Caudate nucleus (tissue), 63 donors: ENCODE measurements at places on chromosomes 5 and 9.
A peak's percentile ranks its signal among the peaks of the same experiment; 100 is the strongest.

DNA sequence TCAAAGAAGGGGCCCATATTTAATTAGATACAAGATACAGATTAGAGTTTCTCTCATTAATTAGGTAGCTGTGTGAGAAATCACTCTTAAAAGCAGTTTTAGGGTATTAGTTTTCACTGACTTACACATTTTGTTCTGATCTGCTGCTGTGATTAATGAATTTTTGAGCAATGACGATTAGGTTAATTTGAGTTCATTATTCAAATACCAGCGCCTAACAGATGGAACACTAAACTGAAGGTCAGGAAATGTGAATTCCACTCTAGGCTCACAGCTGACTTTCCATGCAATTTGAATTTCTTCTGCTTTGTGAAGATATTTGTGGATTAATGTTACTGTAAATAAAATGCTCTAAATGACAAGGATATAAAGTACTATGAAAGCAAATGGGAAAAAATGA is 380.6 kb downstream of the ADGRV1 start:
- DNase-seq = no peak

DNA sequence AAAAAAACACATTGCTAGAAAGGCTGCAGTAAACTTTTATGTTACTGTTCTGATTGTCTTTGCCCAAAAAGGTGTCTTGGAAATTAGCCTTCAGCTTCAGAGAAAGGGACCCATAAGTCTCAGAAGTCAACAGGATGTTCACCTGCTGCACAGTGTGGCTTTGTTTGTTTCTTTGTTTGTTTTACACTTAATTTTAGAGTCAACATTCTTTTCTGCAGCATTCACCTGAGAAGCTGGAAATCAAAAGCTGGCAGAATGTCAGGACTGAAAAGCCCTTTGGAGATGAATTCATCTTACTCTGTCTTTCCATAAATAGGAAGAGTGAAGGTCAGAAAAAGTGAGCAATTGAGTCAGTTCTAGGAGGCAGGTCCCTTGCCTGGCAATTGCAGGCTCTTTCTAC is 170.0 kb downstream of the PAPPA start:
- DNase-seq = no peak

- no peak for DNase-seq
These were observed 436.7 kb upstream of the CDH9 start for GRCh38 chr5:27475063-27475462.

- DNase-seq = peak; percentile 48
These were observed 483 bp downstream of the G3BP1 start for GRCh38 chr5:151772029-151772845.

GRCh38 chr9:129823542-129823934 is 398 bp downstream of the TOR1A start:
- DNase-seq = no peak

DNA sequence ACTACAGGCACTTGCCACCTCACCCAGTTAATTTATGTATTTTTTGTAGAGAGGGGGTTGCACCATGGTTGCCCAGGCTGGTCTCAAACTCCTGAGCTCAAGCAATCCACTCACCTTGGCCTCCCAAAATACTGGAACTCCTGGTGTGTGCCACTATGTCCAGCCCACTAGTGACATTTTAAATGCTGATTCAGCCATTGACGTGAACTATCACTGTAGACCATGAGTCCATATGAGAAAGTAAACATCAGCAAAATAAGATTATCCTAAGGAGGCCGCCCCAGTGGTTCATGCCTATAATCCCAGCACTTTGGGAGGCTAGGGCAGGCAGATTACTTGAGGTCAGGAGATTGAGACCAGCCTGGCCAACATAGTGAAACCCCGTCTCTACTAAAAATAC is 488.1 kb upstream of the EDIL3 start:
- no peak for DNase-seq

GRCh38 chr9:136947028-136947891 is 2.2 kb downstream of the C8G start:
- no peak for DNase-seq

DNA sequence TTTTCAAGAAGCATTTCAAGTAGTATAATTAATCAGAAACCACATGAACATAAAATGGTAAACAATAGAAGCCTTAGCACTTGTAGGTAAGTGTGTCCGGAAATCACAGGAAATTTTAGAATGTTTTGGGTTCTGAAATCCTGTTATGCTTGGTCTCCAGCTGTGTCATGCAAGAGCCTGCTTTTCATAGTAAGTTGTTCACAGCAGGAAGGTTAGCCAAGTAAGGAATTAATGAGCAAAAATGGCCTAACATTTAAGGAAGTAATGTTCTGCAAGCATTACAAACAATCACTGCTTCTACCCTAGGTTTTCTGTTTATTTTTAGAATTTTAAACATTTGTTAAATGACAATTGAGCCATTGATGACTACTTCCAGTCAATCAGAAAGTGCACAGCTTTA is 669.5 kb downstream of the SLCO4C1 start:
- no peak for DNase-seq

DNA sequence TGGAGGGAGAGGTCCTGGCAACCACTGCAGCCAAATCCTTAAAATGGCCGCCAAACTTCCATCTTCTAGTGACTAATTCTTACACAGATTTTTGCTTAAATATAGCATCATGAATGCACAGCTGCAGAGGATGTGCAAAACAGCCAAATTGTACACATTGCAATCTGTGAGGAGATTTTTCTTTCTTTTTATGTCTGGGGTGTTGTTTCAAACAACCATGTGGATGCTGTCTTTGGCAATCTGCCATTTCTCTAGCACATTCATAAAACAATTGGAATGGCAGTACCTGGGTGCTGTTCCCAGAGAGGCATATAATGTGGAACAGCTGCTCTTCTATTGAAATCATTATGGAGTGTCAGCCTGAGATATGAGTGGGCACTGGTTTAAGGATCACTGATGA is 1082.9 kb upstream of the SEMA6A start:
- DNase-seq = no peak

- no peak for DNase-seq
These were observed 154.8 kb downstream of the ADAMTS6 start for GRCh38 chr5:65326922-65327321.

GRCh38 chr9:1386420-1386819 is 336.3 kb downstream of the DMRT2 start:
- no peak for DNase-seq

DNA sequence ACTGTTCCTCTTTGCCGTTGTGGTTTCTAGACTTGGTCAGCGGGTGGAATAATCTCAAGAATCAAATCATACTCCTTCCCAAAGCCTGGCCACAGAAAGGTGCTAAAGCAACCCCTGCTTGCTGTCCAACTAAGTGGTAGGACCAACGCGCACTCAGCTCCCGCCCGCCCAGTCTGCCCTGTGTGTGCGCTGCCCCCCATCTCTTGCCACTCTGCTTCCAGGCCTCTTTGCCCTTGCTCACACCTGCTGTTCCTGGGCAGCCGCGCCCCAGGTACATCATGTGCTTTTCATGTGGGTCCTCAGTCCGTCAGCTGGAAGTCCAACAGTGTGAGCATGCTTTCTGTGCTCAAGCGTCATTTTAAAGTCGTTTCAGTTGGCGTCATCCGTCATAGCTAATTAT is 65.5 kb downstream of the SYK start:
- DNase-seq = no peak

- DNase-seq = no peak
These were observed 94.6 kb upstream of the HMHB1 start for GRCh38 chr5:143717400-143717799.

DNA sequence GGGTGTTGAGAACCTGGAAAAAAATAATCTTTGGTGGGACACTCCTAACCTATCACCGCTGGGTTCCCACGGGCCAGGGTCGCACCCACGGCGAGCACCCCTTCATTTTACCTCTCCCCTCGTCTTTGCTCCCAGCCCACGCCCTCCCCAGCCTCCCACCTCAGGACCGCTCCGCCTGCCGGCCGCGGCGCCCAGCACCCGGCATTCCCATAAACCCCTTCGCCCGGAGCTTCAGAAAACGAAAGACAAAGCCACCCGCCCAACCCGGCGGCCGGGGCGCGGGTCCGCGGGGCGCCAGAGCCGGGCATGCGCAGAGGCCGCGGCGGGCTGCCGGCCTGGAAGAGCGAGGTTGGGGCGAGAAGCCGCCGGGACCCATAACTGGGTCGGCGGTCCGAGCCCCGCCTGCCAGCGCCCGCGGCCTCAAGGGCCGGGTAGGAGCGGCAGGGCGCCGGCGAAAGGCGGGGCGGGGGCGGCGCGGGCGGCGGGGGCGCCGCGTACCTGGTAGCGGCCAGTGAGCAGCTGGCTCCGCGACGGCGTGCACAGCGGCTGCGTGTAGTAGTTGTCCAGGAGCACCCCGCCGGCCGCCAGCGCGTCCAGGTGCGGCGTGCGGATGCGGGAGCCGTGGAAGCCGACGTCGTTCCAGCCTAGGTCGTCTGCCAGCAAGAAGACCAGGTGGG is 533 bp downstream of the ARSB start:
- DNase-seq = no peak
